K562 (cell line): ENCODE measurements at places on chromosomes 16 and 17.

- no peak for DNase-seq
Measured at GRCh38 chr17:41418116-41418860, 6.1 kb downstream of the KRT37 start.

DNA sequence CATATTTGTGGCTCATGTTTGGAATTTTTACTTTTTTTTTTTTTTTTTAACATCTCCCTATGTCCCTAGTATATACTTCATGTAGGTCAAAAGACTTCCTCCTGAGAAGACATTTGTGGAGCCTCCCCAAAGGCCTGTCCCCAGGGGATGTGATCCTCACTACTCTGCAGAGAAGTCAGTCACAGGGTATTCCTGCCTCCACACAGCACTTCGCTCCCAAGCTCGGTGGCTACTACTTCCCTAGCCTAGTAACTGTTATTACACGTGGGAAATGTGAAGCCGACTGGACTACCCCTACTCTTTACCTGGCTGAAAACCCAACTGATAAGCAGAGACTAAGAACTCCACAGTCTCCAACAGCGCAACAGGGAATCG lies 116.8 kb downstream of the HIC1 start:
- no peak for DNase-seq

DNA sequence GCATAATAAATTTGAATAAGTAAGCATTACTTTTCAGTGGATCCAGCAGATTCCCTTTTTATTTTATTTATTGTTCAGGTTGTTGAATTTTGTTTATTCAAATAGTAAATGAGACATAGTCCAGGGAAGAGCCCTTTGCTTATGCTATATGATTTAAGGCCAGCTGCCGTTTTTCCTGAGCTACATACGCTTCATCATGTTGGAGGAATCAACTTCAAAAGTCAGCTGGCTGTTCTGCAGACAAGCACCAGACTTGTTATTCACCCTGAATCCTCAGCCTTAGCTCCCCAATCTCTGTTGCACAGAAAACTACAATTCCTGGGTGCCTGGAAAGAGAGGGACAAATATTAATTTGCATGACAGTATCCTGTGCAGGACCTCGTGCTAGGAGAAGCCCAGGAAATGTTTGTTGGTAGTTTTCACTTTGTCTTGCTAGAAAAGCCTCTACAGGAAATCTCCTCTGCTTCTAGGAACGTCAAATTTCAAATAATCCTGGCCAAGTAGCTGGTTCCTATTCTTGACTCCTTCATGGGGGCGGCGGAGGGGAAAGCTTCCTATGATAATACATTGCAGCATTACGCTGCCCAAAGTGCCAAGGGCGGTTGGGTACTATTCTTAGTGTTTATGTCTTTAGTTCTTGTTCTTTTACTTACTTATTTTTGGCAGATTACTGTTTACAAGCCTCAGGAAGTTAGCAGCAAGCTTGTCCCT lies 101.6 kb downstream of the PRKCA start:
- no peak for DNase-seq

- no peak for DNase-seq
Measured at GRCh38 chr17:77435272-77436057, 294.7 kb downstream of the SEC14L1 start.

DNA sequence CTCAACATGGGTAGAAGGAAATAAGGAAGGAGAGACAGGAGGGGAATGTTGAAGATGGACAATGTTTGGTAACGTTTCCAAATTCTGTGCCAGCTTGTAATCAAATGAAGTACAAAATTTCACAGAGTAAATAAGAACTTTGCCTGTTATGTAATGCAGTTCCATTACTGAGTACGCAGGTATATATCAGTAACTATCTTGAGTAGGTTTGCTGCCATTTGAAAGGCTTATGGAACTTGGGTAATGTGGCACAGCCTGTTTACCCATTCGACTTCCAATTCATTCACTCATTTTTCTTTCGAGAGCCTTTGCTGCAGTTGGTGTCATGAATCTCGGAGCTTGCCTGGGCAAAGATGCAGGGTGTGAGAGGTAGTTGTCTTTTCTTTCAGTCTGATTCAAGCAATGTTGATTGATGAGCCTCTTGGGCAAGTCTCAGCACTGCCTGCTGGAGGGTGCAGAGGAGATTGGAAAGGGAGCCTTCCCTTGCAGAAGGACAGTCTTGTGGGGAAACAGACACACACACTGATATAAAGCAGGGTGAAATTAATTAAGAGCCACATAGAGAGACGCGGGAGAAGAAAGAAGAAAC lies 53.4 kb downstream of the ZNF18 start:
- DNase-seq: no peak

- peak; percentile 60 for DNase-seq
Measured at GRCh38 chr16:46853713-46854443, 22.9 kb upstream of the C16orf87 start.

DNA sequence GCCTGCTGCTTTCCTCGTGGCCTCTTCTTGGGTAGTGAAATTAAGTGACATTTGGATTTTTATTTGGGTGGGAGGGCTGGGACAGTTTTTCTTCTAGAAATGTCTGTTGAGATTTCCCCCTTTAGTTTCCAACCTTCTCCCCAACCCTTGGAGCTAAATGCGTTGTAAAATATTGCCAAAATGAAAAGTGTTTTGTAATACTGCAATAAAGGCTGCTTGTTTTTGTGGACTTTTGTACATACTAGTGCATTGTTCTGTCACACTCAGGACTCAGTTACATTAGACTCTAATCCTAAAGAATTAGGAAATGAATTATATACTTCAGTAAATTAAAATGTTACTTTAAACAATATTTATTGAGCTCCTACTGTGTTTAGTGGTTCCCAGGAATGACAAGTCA lies 21.7 kb downstream of the HEATR9 start:
- no peak for DNase-seq

DNA sequence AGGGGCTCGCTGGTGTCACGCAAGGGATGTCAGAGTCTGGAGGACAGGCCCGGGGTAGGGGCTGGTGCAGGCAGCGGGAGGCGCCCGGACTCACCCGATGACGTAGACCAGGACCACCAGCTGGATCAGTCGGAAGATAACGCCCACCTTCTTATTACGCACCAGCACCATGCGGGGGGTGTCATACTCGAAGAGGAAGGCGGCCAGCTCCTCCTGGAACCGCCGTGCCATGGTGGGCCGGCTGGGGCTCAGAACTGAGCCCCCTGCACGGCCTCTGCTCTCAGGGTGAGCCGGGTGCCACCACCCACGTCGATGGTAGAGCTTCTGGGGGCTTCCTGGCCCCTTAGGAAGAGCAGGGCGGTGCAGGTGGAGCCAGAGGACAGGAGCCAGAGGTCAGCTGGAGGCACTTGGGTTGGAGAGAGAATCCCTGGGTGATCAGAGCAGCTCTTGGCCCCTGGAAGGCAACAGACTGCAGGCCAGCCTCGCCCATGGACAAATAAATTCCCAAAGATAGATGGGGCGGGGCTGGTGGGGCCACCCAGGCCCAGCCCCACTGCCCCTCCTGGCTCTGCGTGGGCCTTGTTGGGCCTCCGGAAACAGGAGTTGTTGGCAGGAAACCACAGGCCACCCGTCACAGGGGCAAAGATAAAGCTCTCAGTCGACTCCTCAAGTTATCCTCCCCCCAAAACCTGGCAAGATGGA lies at the start of gene P2RX1:
P2RX1 (minus strand) TSS at position 471 of the 702 bp plus-strand sequence; CDS start at position 231, 240 bp downstream.
- peak; percentile 63 for DNase-seq

GRCh38 chr17:8793649-8794048 lies 5.5 kb downstream of the MFSD6L start:
- DNase-seq: no peak

- no peak for DNase-seq
Measured at GRCh38 chr16:50173316-50173715, 20.2 kb downstream of the TENT4B start.

DNA sequence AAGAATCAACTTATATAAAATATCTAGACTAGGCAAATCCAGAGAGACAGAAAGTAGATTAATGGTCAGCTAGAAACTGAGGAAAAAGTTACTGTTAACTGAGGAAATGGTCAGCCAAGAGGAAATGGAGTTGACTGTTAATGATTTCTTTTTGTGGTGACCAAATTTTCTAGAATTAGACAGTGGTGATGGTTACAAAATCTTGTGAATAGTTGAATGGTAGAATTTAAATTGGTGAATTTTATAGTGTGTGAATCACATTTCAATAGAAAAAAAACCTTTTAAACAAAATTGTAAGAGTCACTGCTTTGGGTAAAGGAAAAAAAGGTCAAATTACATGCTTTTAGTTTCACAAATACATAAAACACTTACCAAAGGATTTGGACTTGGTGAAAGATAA lies 30.0 kb downstream of the APPBP2 start:
- DNase-seq: no peak

GRCh38 chr16:13621639-13622038 lies 298.3 kb upstream of the ERCC4 start:
- DNase-seq: no peak

DNA sequence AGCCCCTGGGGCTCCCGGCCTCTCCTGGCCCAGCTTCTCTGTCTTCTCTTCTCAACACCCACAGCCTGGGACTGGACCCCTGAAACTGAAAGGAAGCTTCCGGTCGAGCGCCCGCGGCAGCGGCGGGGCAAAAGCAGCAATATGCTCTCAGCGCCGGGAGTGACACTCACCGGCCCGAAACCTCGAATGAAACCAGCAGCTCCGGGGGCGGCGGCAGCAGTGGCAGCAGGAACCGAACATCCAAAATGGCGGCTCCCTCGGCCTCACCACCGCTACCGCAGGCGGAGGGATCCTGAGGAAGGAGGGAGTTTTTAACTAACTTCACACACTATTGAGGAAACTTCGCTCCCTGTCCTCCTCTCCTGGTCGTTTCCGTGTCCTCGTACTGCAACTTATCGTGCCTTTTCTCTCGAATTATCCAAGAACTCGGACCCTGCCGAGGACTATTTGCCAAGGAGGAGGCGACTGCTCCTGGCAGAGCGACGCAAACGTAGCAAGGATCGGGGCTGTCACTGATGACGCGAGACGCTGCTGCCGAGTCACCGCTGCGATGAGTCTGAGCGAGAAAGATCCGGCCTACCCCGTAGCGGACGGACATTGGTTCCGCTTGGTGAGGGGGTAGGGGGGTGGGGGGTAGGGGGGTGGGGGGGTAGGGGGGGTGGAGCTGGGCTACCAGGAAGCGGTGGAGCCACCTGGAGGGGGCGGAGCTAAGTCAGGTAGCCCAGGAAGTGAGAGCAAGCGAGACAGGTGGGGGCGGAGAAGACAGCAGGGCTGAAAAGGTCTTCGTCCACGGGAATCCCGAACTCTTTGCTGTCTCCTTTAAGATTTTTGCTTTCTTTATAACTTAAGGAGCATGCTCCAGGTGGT lies at the start of gene AP1G1:
AP1G1 (minus strand) TSS at position 242 of the 867 bp plus-strand sequence. CDS start 19,355 bp downstream, outside the sequence.
- DNase-seq: peak; percentile 98

GRCh38 chr17:66552371-66552770 lies 250.0 kb downstream of the PRKCA start:
- DNase-seq: no peak

GRCh38 chr17:7060165-7060891 lies 16.4 kb upstream of the SLC16A11 start:
- peak; percentile 43 for DNase-seq

- no peak for DNase-seq
Measured at GRCh38 chr16:48542020-48542473, 67.9 kb downstream of the N4BP1 start.

GRCh38 chr17:13353590-13353989 lies 248.1 kb downstream of the HS3ST3A1 start:
- DNase-seq: no peak

GRCh38 chr17:58917228-58917627 lies 161.6 kb downstream of the PPM1E start:
- DNase-seq: no peak

GRCh38 chr17:57563958-57564357 lies 181.1 kb downstream of the CCDC182 start:
- no peak for DNase-seq

- no peak for DNase-seq
Measured at GRCh38 chr16:73152386-73153125, 104.6 kb upstream of the ZFHX3 start.

DNA sequence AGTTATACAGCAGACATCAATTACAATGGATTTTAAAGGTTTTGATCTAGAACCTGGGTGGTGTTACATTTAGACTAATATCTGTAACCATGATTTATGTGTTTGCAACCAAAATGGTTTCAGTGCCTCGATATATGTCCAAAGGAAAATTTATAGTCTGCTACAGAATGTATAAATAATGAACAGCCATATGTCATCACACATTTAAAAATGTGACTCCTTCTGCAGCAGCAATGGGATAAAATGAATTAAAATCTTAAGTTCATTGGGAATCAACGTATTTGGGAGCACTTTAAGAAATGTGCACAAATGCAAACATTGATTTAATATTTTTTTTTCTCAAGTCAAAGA lies 610.2 kb downstream of the TMEM114 start:
- no peak for DNase-seq

- DNase-seq: no peak
Measured at GRCh38 chr17:55462711-55463110, 41.1 kb upstream of the MMD start.

GRCh38 chr16:79261944-79262552 lies 338.5 kb downstream of the MAF start:
- DNase-seq: no peak

GRCh38 chr16:27303256-27304100 lies 10.3 kb upstream of the IL4R start:
- DNase-seq: no peak

- DNase-seq: no peak
Measured at GRCh38 chr16:11543661-11544393, 42.9 kb downstream of the LITAF start.

DNA sequence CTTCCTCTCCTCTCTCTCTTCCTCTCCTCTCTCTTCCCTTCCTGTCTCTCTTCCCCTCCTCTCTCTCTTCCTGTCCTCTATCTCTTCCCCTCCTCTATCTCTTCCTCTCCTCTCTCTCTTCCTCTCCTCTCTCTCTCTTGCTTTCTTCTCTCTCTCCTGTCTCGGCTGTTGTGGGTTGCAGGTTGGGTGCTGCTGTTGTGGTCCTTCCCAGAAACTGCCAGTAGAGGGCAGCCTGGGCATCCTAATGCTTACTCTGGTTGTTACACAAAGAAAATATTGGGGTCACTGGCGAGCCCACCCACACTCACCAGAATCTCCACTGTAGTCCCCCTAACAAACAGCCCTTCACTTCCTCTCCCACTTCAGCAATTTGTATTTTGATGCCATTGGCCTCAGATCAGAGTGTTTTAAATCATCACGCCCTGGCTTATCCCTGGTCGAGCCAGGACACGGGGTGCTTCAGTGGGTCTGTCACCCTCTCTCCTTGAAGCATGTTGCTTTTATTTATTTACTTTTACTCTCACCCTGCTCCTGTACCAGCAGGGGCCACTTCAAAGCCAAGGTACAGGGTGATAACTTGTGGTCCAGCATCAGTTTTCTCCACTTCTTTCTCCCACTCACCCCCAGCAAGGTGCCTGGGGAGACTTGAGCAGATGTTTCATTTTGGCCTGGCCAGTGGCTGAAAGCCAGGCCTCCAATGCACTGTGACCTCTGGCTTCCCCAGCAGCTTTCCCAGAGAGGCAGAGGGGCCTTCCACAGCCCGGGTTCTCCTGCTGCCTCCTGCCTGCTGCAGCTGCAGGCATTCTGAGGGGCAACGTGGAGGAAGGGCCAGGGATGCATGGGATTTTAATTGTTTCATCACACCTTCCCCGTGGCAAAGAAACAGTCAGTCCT lies 4.7 kb upstream of the MMP15 start:
- DNase-seq: peak; percentile 49

GRCh38 chr17:79248843-79249493 lies 174.3 kb downstream of the ENGASE start:
- no peak for DNase-seq
